Activated T-cell treated with anti-CD3 and anti-CD28 coated beads for 48 hours (primary cell): ENCODE measurements at places on chromosomes 3 and 15.

GRCh38 chr3:192332386-192333291, 394.7 kb downstream of the FGF12 start:
- no peak for DNase-seq

- DNase-seq = no peak
Measured at GRCh38 chr15:61227950-61228936, 859 bp downstream of the RORA start.

GRCh38 chr3:41001556-41001955, 197.7 kb upstream of the CTNNB1 start:
- no peak for DNase-seq

GRCh38 chr3:19263606-19264005, 115.3 kb downstream of the KCNH8 start:
- DNase-seq = no peak

DNA sequence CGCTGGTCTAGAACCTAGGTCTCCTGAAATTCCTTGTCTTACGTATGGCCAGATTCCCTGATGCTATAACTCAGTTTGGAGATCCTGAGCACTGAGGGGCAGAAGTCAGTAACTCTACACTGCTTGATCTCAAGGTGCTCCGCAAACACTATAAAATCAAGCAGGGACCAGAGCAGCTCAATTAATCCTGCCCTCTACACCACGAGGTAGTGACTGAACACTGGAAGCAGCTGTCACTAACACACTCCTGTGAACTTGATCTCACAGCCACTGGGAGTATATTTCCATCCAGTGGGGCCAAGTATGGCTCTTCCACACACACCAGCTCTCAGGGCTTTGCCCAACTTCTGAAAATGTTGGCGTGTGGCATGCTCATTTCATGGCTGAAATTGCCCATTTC, 51.0 kb downstream of the EDEM1 start:
- no peak for DNase-seq

DNA sequence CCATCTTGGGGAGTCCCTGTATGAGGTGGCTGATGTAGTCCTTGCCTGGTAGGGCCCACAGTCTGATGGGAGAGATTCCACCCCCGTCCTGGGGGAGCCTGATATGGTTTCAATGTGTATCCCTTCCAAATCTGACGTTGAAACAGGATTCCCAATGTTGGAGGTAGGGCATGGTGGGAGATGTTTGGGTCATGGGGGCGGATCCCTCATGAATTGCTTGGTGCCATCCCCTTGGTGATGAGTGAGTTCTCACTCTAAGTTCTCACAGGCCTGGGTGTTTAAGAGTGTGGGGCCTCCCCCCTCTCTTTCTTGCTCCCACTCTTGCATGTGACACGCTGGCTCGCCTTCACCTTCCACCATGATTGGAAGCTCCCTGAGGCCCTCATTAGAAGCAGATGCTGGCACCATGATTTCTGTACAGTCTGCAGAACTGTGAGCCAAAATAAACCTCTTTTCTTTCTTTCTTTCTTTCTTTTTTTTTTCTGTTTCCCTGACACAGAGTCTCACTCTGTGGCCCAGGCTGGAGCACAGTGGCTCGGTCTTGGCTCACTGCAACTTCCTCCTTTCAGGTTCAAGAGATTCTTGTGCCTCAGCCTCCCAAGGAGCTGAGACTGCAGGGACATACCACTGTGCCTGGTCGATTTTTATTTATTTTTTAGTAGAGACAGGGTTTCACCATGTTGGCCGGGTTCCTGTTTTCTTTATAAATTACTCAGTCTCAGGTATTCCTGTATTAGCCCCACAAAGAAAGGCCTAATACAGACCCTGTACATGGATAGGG, 28.6 kb downstream of the ITGA11 start:
- DNase-seq = no peak

GRCh38 chr15:92653836-92654539, 1.6 kb downstream of the FAM174B start:
- DNase-seq = no peak

GRCh38 chr15:72584006-72584405, 70.5 kb upstream of the GOLGA6B start:
- DNase-seq = no peak

- no peak for DNase-seq
Measured at GRCh38 chr15:58360421-58361090, 71.2 kb upstream of the LIPC start.

DNA sequence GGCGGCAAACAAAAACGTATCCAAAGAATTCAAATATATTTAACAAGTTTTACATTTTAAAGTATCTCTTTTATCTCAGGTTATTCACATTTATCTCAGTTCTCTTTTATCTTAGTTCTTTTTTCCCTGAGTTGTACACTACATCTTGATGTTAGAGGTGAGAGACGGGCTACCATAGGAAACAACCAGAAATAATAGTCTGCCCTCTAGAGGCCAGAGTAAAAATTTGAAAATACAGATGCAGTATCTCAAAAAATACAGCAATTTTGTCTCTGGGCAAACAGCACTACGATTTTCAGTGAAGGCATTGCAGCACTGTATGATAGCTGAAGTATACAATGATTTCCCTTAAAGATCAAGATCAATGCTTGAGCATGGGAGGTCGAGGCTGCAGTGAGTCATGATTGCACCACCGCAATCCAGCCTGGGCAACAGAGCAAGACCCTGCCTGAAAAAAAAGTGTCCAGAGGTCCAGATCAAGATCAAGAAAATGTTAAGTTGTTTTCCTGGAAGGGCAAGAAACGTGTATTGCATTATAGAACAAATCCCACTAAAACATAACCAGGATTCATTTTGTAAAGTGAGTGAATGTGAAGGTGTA, 82.6 kb upstream of the ATP11B start:
- no peak for DNase-seq

DNA sequence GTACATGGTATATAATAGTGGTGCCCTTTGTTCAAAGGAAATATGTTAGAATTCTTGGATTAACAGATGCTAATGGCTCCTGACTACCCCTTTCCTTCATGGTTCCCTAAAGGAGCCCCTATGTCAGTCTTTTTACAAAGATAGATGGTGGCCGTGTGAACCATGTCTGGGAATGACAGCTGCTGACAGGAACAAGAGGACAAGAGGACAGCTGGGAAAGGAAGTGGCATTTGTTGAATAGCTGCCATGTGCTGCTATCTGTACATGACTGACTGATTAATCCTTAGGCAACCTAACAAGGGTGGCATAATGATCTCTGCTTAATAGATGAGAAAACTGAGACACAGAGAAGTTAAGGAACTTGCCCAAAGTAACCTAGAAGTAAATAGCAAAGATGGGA, 321.7 kb downstream of the ZNF621 start:
- no peak for DNase-seq

GRCh38 chr3:120475722-120476377, 25.1 kb upstream of the FSTL1 start:
- DNase-seq = no peak

GRCh38 chr3:152400887-152401286, 132.2 kb downstream of the MBNL1 start:
- no peak for DNase-seq

DNA sequence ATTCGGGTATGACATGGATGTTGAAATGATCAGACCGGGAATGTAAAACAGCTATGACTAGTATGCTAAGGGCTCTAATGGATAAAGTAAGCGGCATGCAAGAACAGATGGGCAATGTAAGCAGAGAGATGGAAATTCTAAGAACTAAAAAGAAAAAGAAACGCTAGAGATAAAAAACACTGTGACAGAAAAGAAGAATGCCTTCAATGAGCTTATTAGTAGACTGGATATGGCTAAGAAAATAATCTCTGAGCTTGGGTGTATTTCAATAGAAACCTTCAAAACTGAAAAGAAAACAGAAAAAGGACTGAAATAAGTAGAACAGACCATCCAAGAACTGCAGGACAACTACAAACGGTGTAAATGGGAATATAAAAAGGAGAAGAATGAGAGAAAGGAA, 101.2 kb downstream of the HES1 start:
- DNase-seq = no peak

- DNase-seq = no peak
Measured at GRCh38 chr3:148297013-148297412, 400.7 kb upstream of the AGTR1 start.

DNA sequence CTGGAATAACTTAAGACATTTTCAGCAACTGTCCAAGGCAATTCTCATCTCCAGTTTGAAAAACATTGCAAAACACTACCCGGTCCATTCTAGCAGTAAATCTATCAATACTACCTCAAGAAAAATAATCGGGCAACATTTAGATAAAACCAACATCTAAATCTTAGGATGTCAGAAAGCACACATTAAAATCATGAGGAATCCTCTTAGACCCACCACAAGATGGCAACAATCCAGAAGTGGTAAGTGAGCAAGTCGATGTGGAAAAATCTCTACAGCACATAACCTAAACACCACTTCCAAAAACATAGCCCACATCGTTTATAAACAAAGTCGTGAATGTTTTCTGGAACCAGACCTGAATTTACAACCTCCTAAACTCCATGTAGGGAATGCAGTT, 5.7 kb downstream of the PLCH1 start:
- DNase-seq = no peak

DNA sequence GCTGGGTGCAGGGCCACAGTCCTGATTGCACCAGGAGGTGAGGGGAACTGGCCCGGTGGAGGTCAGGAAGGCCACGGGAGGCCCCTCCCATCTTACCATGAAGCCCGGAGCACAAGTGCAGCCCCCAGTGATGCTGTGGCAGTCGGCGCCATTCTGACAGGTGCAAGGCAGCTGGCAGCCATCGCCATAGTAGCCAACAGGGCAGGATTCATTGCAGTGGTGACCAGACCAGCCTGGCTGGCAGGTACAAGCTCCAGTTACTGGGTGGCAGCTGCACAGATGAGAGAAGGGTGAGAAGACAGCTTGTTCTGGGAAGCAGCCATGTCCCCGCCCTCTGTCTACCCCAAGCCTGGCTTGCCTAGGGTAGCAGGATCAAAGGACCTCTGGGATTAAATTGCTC, 88.2 kb downstream of the RAB11A start:
- no peak for DNase-seq

DNA sequence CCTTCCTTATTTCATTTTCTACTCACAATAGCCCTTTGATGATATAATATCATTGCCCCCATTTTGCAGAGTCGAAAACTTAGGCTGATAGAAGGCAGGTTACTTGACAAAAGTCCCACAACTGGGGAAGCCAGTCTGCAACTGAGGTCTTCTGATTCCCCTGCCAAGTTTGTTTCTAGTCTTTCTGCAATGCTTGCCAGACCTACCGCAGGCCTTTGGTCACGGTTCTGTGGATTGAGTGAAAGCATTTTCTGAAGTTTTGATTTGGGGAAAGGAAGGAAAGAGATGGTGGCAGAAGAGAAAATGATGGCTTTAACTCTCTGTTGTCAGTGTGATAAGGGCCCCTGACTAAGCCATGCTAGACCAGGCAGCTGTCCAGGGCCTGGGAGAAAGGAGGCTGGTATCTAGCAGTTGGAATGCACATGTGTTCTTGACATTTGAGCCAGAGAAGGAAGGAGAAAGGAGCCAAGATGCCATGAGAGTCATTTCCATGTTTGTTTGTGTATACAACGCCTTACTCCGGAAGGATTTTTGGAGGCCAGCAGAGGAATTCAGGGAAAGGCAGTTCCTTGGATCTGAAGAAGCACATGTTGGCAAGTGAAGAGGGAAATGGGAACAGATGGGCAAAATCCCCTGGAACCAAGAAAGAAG, 29.9 kb downstream of the FAH start:
- DNase-seq = no peak

DNA sequence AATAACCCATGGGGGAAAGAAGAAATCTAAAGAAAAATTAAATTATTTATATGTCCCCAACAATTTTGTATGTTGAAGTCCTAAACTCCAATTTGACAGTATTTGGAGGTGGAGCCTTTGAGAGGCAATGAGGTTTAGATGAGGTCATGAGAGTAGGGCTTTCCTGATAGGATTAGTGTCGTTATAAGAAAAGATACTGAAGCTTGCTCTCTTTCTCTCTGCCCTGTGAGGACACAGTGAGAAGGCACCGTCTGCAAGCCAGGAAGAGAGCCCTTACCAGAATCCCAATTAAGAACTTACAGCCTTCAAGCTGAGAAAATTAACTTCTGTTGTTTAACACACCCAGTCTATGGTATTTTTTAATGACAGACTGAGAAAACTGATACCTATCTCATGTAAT, 16.1 kb upstream of the OR5AC2 start:
- no peak for DNase-seq

DNA sequence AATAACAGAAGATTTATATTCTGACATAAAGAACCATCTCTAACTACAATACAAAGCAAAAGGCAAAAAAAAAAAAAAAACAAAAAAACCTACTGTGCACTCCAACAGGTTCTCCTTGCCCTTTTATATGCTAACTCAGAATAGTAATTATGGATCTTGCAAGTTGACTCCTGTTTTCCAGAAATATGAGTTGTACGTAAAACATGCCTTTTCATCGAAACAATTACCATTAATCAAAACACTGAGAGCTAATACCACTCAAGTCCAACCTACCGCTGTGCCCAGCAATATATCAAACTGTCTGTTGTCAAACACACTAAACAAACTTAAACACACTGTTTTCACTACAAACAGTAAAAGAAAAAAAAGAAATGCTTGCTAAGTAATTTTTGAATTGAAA, 389.8 kb downstream of the TBC1D5 start:
- no peak for DNase-seq

DNA sequence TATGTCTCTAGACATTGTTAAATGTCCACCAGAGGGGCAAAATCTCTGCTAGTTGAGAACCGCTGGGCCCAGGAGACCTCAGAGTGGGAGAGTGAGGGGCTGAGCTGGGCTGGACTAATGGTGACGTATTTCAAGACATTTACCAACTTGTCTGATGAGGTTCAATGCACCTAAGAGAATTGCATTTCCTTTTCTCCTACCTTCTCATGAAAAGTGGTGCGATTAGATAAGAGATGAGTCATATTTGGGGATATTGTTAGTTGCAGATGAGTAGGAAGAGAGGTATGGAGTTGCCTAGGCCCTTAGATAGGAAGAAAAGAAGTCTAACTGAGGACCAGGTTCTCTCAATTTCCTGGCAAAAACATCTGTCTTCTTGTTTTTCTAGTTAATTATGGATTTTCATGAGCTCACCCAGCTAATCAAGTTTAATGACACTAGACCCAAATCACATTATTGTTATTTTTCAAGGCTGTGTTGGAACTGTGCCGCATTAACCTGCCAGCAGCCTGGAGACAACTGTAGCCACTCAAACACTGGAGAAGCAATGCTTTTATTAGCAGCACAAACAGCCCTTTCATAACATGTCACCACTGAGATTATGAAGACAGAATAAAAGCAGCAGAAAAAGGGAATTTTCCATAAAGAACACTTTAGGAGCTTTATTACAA, 144.2 kb downstream of the PDCD6IP start:
- DNase-seq = no peak

GRCh38 chr15:78638658-78639314, 2.2 kb downstream of the CHRNB4 start:
- no peak for DNase-seq
